Purkinje cell (primary cell): ENCODE measurements at places on chromosomes 4 and X. TPM values are rescaled to one million over a fixed set of nuclear protein-coding genes. Genes with fewer than 3 reads are reported as not detected.

The ARAP2 gene
- 240 and 335 TPM in 2 replicates for polyA plus RNA-seq

The NHS gene
- polyA plus RNA-seq = 0.39 and 0.74 TPM in 2 replicates

The BLOC1S4 gene
- 1.8 and 5.2 TPM in 2 replicates for polyA plus RNA-seq

The RAB33A gene
- polyA plus RNA-seq = 40.4 and 67.4 TPM in 2 replicates

The TMPRSS11B gene
- polyA plus RNA-seq = not detected in 2 replicates

The SH2D1A gene
- not detected in 2 replicates for polyA plus RNA-seq

The SYAP1 gene
- polyA plus RNA-seq = 10.3 and 10.9 TPM in 2 replicates

The RHOH gene
- polyA plus RNA-seq = not detected in 2 replicates

The ANOS1 gene
- polyA plus RNA-seq = 0.56 and 0.76 TPM in 2 replicates
